ENCODE measurements at places on chromosomes 12 and 14. TPM values are rescaled to one million over a fixed set of nuclear protein-coding genes. Genes with fewer than 3 reads are reported as not detected.
A peak's percentile ranks its signal among the peaks of the same experiment; 100 is the strongest.

The GPRC5A gene
- total RNA-seq = 1.9 TPM

The AKT1 gene
- total RNA-seq = 125 TPM

The GSC gene
- total RNA-seq = 2.0 TPM

The PKP2 gene
- total RNA-seq = 18.9 TPM

- no peaks in the 10 kb centered on the region for H3K4me1 ChIP-seq
- H3K4me3 ChIP-seq = no peak overlapping the region
- no peaks in the 10 kb centered on the region for H3K36me3 ChIP-seq
- no peak overlapping the region for H3K27ac ChIP-seq
- DNase-seq = no peak
Observed at GRCh38 chr12:130973906-130974305, 20.2 kb downstream of the ADGRD1 start.

DNA sequence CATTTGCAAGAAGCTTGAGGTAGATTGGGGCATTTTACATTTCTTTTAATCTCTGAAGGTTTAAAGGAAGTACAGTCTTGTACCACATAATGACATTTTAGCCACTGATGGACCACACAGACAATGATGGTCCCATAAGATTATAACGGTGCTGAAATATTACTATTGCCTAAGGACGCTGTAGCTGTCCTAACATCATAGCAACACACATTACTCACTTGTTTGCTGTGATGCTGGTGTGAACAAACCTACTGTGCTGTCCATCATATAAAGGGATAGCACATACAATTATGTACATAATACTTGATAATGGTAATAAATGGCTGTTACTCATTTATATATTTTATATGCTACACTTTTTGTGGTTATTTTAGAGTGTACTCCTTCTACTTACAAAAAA, 127.1 kb upstream of the CPNE8 start:
- no peaks in the 10 kb centered on the region for H3K27me3 ChIP-seq
- no peak for DNase-seq
- no peak overlapping the region for H3K27ac ChIP-seq
- H3K4me3 ChIP-seq = no peak overlapping the region
- H3K4me1 ChIP-seq = no peaks in the 10 kb centered on the region

GRCh38 chr12:114665411-114666260, 18.3 kb downstream of the TBX3 start:
- peak overlapping the region; percentile 7 for H3K4me3 ChIP-seq
- no peak overlapping the region for H3K27ac ChIP-seq
- no peaks in the 10 kb centered on the region for H3K36me3 ChIP-seq
- peaks cover 12% of the 10 kb centered on the region for H3K4me1 ChIP-seq

GRCh38 chr12:57816855-57817151, 1.7 kb downstream of the AVIL start:
- no peak overlapping the region for H3K4me3 ChIP-seq
- H3K4me1 ChIP-seq = peaks cover 32% of the 10 kb centered on the region
- no peaks in the 10 kb centered on the region for H3K27me3 ChIP-seq
- H3K36me3 ChIP-seq = no peaks in the 10 kb centered on the region
- peak; percentile 56 for DNase-seq

- DNase-seq = no peak
- H3K36me3 ChIP-seq = no peaks in the 10 kb centered on the region
- no peaks in the 10 kb centered on the region for H3K27me3 ChIP-seq
- H3K4me3 ChIP-seq = no peak overlapping the region
- H3K4me1 ChIP-seq = no peaks in the 10 kb centered on the region
Observed at GRCh38 chr12:117427211-117427610, 65.8 kb upstream of the NOS1 start.

- DNase-seq = no peak
- no peaks in the 10 kb centered on the region for H3K4me1 ChIP-seq
- H3K36me3 ChIP-seq = no peaks in the 10 kb centered on the region
- H3K4me3 ChIP-seq = no peak overlapping the region
Observed at GRCh38 chr12:61095111-61095510, 1165.1 kb upstream of the USP15 start.

GRCh38 chr14:91205459-91205858, 39.0 kb downstream of the GPR68 start:
- no peaks in the 10 kb centered on the region for H3K27me3 ChIP-seq
- no peak for DNase-seq
- H3K4me3 ChIP-seq = no peak overlapping the region
- no peak overlapping the region for H3K27ac ChIP-seq

DNA sequence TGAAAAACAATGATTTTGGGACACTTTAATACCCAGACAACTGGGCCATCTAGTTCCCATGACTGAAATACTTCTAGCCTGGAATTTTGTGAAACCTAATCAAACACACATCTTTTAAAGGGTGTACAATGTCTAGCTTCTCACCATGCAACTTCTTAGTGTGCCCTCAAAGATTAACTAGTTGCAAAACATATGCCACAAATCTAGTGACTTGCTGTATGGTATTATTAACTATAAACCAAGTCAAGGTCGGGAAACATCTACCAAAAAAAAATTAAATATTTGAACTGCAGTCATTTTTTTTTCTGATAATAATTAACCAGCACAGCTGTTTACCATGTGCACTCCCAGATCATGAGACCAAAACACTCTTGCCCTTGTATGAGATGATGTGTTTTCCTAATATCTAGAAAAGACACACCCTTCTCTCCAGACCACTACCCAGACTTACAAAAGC, 171.8 kb upstream of the FOXN3 start:
- no peak overlapping the region for H3K4me3 ChIP-seq
- no peak overlapping the region for H3K27ac ChIP-seq
- H3K36me3 ChIP-seq = no peaks in the 10 kb centered on the region
- H3K4me1 ChIP-seq = no peaks in the 10 kb centered on the region

DNA sequence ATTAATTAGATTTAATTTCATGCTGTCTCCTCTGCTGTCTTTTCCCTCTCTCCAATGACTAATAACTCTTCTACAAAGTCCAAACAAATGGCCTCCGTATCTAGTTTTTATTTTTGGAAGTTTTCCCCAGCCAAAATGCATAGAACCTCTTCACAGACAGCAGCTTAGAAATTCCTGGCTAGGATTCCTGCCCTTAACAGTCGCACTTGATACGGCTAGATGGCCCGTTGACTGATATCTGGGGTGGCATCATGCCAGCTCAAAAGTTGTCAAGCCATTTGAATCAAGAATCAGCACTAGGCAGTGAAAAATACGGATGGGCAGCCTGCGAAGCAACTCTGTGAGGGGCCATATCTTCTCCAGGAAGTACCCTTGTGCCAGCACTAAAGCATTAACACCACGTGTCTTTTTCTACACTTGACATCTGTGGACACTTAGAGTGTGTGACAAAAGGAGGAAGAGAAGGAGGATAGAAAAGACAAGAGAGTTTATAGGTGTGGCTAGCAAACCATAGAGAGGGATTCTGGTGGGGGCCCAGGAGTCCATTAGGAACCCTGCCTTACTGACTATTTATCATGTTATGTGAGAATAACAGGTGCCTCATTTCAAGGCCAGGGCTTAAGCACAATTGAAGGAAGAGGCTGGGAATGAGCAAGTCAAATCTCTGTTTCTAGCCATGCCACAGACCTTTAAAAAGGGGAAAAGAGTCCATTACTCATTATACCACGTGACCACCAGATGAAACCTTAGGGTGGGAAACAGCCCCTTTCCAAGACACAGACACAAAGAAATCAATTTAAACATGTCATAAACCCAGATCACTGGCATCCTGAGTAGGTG, 39.2 kb upstream of the KRR1 start:
- H3K27me3 ChIP-seq = no peaks in the 10 kb centered on the region
- H3K4me3 ChIP-seq = no peak overlapping the region
- no peak for DNase-seq
- H3K36me3 ChIP-seq = no peaks in the 10 kb centered on the region
- H3K27ac ChIP-seq = no peak overlapping the region

Measured in testis (tissue), 5 donors.